AG04450 (cell line): ENCODE measurements at places on chromosomes 6 and 20.
A peak's percentile ranks its signal among the peaks of the same experiment; 100 is the strongest.

GRCh38 chr20:52552181-52552872, 360.7 kb upstream of the ZFP64 start:
- DNase-seq: no peak

DNA sequence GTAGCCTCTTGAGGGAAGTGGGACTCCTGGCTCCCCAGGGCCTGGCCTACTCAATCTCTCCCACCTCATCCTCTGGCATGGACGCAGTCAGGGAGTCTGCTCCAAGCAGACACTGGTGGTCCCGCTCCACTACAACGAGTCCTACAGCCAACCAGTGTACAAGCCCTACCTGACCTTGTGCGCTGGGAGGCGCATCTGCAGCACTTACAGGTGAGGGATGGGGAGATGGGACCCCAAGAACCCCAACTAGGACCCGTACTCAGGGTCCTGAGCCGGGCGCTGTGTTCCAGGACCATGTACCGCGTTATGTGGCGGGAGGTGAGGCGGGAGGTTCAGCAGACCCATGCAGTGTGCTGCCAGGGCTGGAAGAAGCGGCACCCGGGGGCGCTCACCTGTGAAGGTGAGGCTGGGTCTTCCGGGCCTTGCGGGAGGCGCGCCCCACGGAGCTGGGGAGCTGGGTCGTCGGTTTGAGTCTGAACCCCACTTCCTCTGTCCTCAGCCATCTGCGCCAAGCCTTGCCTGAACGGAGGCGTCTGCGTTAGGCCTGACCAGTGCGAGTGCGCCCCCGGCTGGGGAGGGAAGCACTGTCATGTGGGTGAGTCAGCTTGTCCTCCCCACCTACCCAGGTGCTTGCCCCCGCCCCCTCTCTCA, 2.1 kb downstream of the EGFL8 start:
- no peak for DNase-seq

DNA sequence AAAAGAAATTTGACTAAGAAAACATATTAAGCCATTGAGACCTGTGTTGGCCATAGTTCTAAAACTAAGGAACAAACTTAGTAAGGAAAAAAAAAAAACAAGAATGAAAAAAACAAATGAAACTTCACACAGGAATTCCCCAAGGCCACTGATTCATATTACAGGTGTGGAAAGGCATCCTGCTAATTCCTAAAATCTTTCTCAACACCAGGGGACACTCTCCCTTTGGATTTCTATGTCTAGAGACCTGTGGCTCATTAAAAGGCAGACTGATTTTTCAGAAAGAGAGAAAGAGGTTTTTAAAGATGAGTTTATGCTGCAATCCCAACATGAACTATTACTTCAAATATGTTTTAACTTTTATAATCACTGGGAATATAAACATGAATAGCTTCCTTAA, at the start of gene OR12D1:
Gene OR12D1, plus strand, starts transcription at position 341 of the 400 bp plus-strand sequence.
- DNase-seq: no peak

DNA sequence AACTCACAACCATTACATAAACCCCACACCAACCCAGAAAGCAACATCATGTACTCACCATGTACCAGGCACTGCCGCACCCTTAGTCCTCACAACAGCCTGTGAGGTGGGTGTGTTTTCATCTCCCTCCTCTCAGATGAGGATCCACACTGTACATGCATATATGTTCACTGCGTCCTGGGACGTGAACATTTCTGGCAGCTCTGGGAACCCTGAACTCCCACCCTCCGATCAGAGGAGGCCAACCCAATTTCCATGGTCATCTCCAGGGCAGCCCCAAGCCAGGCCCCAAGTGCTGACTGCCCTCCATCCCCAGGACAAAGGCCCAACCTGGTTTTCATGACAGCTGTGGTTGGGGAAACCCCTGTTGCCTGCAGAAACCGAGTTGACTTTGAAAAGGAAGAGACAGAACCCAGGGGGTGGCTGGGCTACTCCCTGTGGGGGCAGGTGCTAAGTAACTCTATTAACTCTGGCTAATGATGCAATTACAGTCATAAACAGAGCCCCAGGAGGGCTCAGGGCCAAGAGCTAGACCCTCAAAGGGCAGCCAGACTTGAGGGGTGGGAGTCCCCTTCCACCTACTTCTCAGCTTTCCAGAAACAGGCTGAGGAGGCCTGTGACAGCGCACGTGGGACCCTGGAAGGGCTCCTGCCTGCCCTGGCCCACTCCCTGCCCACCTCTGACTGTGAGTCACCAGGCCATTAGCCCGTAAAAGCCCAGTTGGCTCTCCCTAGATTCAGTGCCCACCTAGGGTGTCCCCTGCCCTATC, 2.6 kb downstream of the TFEB start:
- no peak for DNase-seq

DNA sequence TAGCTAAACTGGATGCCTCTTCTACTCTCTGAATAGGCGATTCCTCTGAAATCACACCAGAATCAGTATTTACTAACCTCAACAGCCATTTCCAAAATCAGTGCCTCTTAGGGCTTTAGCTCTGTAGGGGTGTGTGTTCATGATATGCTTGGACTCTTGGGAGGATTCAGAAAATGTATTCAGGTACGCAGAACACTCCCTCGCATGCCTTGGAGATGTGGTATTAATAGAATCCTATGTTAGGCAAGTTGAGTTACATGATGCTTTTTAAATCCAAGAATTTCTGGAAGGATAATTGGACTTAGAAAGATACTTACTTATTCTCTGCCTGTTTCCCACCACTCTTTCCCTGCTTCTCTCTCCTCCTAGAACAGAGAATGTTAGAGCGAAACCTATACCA, 31.8 kb upstream of the PBOV1 start:
- DNase-seq: no peak

DNA sequence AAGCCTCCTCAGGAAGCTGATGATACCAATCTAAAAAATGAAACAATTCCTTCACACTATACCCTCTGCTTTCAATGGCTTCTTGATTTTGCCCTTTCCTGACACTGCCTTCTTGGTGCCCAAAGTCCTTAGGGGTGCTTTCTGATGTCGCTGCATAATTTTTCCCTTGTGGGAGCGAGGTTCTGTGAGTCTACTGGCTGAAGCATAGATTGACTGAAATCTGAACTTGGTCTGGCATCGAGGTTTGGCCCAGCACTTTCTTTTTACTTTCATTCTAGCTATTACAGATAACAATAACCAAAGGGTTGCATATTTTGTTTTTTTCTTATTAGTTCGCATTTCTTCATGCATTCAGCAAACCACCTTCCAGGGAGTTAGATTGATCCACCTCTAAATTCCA, 65.8 kb downstream of the E2F3 start:
- DNase-seq: no peak

DNA sequence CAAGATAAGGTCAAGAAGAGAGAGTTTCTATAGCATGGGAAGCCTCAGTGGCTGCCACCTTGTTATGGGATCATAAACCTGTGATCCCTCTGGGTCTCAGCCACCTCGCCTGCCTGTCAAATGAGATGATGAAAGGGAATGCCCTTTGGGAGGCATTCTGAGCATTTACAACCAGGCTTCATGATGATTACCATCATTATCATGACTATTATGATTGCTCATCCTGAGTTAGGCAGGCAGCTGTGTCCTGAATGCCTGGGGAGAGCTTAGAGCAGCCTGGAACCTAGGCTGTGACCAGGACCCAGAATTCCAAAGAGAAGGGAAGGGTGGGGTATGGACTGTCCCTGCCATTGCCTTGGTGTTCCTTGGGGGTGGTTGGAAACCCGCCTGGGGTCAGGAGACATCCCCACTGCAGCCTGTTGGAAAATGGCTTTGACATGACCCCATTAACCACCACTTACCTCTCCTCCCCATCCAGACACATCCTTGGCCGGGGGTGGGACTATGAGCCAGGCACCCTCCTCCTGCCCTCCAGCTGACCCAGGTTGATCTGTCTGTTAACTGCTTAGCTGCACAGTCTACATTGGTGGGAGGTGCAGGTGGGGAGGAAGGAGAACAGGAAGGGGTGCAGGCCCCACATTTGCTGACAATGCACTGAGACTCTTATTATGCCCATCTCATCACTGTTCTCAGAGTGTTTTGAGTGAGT, 51.9 kb downstream of the LRFN2 start:
- DNase-seq: no peak

DNA sequence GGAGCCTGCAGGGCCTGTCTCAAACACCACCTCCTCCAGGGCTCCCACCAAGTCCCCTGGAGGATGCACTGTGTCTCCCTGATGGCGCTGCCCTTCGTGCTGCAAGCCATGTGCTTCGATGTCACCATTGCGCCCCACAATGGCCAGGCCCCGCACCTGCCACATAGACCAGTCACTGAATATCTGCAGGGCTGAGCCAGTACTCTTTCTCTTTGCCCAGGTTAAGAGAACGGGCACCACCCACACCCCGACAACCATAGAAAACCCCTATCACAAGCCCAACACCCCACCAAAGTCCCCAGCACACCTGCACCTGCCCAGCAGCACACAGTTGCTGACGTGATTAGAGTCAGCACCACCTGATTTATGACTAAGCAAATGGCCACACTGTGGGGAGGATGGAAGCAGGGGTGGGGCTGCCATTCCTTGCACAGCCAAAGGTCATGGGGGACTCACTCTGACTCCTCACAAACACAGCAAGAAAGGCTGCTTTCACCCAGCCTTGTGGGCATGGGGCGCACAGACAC, 104.3 kb downstream of the SLC23A2 start:
- DNase-seq: no peak

DNA sequence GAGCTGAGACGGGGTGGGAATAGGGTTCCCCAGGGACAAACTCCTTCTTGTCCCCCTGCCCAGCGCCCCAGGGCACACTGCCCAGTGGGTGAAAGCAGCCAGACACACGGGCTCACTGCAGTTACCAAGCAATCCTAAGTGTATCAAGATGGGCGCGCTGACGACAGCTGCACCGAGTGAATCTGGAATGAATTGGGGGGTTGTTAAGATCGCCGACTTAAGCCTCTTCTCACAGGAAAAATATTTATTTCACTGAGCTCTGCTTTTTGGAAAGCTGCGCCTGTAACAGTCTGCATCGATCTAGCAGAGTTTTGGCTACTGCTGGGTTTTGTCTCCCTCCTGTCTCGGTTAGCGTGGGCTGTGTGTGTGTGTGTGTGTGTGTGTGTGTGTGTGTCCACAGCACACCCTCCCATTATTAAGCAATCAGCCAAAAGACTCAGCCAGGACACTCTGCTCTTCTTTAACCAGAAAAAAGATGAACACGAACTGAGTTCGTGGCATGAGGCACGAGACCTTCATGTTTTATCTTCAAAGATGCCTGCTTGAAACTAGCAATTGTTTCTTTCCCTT, 35.9 kb downstream of the RIPOR3 start:
- peak; percentile 93 for DNase-seq
